Stimulated activated CD4-positive, alpha-beta T cell treated with anti-CD3 and anti-CD28 coated beads, Interleukin-1b, Interleukin-23, amount 100 ng/mL, for 24 hours (primary cell): ENCODE measurements at places on chromosomes 6 and 20.

DNA sequence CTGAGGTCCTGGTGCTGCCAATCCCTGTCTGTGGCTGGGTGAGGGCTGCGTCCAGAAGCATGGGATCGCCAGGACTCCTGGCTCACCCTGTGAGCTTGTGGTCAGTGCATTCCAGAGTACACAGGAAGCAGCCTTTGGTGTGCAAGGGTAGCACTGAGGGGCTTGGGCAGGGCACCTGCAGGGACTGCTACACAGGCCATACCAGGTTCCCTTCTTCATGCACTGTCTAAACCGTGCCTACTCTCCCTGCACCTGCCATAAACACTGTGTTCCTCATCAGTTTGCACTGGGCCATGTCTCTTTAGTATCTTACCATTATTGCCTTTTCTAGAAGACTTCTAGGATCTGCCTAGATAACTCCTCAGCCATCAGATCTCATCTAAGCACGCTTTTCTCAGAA lies 72.8 kb upstream of the NKX2-2 start:
- no peak for DNase-seq

- DNase-seq: no peak
Measured at GRCh38 chr6:168130168-168130696, 51.2 kb upstream of the FRMD1 start.

- no peak for DNase-seq
Measured at GRCh38 chr6:135941275-135942025, 89.9 kb downstream of the PDE7B start.

DNA sequence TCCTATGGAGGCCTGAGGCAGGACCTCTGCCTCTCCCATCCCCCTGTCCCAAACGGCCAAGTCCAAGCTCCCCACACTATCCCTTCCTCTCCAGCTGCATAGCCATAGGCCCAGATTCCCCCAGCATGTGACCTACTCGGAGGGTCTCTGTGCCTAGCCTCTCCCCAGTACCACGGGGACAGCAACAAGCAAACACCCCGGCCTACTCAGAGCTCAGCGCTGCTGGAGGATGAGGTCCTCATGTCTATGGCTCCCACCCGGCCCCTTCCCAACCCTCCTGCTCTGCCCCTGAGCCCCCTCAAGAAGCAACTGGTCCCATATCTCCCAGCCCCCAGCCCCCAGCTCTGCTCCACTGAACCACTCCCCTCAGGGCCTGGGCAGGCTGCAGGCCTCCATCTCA lies 24.2 kb downstream of the RNASET2 start:
- DNase-seq: no peak

DNA sequence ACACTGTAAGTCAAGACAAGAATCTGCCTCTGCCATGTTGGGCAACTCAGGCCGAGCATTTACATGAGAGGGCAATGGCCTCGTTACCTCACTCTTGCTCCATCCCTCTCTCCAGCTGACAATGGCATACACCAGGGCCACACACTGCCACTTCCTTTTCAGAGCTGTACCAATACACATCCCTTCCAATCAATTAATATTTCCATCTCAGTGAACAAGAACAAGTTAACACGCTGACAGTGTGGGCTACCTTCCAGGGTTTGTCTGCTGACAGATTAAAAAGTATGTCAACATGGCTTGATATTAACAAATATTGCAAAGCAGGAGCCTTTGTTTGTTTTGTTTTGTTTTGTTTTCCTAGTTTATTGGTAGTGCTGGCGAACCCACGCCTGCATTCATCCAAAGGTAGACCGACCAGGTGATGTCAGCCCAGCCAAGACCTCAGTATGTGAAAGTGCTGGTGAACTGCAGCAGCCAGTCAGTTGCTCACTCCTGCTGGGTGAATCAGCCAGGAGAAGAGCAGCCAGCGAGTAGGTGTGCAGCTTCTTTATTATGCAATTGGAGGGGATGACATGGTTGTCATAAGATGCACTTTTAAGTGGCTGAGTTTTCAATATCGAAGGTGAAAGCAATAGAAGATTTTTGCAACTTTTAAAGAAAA lies 487.3 kb upstream of the JARID2 start:
- DNase-seq: no peak

DNA sequence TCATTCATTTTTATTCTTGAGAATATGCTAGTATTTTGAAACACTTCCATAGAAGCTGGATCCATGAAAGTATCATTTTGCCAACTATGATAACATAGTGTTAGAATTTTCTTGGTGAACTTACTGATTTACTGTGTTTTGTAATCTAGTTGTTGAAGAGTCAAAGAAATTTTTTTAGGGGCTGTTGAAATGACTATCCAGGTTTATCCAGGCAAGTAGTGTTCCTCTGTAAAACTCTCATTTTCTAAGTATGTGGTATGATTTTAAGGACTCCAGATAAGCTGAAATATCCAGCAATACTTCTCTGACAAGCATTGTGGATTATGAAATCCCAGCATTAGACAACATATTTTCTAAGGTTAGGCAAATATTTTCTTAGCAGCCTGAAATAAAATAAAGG lies 95.9 kb downstream of the GRIK2 start:
- DNase-seq: no peak

GRCh38 chr6:165618241-165618640 lies 44.8 kb downstream of the PDE10A start:
- DNase-seq: no peak

DNA sequence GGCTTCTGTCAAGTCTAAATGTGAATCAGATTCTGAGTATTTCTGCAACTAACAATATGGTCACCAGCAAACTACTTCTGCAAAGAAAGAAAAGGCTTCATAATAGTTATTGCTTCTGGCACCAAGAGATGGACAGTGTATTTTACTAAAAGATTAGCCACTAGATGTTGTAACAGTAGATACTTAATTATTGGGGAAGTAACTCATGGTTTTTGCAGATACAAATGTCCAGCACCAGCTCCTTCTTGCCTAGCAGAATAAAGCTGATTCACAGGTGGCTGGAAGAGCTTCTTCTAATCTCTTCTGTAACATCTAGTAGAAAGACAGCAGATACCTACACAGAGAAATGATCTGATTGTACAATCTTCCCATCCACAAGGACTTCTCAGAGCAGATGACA lies 21.2 kb downstream of the ATXN1 start:
- DNase-seq: no peak

- DNase-seq: no peak
Measured at GRCh38 chr6:107611094-107611810, 121.3 kb downstream of the SOBP start.

- no peak for DNase-seq
Measured at GRCh38 chr6:36383606-36384005, 3.9 kb downstream of the ETV7 start.

DNA sequence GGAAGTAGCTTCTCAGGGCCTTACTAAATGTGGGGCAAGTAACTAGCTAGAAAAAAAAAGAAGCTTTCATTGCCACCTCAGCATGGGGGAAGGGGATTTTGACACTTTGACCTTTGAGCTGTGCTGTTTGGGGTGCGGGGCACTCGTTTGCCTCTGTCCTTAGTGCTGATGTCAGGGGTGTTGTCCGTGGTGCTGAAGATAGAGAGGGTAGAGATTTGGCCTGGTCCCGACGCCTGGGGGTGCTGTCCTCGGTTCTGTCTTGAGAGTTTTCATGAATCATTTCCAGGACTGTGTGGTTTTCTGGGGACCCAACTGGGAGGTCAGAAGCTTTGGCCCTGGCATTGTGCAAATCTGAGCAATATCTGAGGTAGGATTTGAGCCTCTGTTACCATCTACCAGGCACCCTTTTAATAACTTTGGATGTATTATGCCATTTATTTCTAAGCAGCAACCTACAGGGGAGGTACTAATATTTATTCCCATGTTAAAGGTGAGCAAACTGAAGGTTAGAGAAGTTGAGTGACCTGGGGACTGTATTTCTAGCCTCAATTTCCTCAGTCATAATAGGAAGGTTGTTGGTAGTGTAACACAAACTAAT lies 78.0 kb downstream of the DLGAP4 start:
- no peak for DNase-seq

DNA sequence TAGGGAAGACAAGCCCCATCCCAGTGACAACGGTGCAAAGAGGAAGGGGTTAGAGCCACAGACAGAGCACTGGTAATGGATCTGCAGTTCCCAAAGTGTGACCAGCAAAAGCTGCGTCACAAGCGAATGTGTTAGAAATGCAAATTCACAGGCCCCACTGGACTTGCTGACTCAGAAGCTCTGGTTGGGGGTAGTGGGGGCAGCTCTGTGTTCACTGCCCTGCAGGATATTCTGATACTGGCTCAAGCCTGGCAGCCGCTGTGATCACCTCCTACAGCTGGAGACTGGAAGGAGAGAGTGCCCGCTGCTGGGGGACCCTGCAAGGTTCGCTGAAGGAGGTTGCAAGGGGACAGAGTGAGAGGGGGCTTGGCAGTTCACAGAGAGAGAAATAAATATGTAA lies 179.7 kb upstream of the CDH4 start:
- no peak for DNase-seq

DNA sequence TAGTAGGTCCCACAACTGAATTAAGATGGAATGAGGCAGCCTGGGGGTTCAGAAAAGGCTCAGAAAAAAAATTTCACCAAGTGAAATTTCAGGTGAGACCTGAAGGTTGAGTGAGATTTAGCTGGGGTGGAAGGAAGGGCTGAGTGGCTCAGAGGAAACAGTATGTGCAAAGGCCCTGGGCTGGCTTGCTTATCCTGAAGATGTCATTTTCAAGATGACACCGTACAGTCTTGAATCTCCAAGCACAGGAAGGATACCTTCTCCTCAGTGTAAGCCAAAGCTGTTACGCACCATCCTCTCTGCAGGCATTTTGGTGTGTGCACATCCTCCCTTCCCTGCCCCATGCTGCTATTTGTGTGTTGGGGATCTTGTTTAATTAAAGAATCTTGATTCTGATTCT lies 43.0 kb upstream of the RANBP9 start:
- no peak for DNase-seq

DNA sequence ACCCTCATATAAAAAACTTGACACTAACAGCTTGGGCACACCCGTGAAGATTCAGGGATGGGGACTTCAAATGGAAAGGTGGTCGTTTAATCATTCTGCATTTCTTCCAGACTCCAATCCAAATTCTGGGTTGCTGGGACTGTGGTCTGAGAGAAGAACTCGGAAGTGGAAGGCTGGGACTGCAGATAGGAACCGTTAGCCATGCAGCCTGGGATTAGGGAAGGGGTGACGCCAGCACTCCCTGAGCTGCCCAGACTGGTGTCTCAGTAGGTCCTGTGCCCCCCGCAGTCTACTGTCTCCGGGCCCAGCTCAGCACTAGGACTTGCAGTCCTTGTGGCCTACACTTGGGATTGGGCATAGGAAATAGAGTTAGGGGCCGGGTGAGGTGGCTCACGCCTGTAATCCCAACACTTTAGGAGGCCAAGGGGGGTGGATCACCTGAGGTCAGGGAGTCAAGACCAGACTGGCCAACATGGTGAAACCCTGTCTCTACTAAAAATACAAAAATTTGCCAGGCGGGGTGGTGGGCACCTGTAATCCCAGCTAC lies 511 bp upstream of the CLIC1 start:
- no peak for DNase-seq

DNA sequence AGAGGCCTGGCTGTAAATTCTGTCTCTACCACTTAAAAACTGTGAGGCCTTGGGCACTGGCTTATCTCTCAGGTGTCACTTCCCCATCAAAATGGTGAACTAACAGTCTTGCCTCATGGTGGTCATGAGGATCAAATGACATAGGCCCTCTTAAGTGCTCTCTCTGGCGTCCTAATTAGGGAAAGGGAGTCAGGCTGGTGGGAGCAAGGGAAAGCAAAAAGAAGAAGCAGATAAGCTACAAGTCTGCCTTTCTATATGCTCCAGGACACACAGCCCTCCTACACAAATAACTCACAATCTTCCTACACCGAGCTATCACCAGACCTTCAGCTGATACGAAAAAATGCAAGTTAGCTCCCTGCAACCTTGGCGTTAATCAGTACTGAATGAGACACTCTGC lies 19.5 kb upstream of the SLC22A16 start:
- DNase-seq: no peak
